ENCODE measurements at places on chromosomes 1 and 21.

DNA sequence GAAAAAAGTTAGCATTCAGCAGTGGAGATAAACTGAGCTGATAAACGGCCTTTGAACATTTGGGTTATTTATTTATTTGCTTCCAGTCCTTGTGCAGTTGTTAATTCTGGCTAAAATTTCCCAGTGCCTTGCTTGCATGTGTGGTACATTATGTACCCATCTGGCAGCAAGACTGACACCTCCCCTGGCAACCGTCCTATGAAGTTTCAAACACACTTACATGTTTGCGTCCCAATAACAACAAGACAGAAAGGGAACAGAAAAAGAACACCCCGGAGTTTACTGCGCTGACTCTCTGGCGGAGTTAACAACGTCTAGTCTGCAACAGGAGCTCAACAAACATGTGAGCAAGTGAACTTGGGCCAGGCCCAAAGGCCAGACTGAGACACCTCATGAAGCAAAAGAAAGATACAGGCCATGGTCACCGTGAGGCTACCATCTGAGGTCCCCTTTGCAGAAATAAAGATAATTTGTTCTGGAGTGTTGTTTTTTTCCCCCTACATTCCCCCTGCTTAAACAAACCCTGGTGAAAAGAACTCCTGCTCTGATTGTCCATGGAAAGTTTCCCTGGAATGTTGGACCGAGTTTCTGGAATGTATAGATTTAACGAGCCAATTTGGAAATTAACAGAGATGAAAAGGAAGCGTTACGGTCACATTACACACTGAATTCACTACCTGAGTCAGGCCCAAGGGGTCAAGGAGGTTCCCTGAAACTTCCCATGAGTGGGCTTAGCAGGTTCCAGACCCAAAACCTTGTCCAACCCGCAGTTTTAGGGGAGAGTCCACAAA lies 33.4 kb downstream of the TRABD2B start:
- DNase-seq = no peak

GRCh38 chr1:167548059-167548932 lies 5.3 kb downstream of the CREG1 start:
- DNase-seq = no peak

GRCh38 chr1:206537141-206537540 lies 29.8 kb downstream of the RASSF5 start:
- DNase-seq = peak; percentile 48

DNA sequence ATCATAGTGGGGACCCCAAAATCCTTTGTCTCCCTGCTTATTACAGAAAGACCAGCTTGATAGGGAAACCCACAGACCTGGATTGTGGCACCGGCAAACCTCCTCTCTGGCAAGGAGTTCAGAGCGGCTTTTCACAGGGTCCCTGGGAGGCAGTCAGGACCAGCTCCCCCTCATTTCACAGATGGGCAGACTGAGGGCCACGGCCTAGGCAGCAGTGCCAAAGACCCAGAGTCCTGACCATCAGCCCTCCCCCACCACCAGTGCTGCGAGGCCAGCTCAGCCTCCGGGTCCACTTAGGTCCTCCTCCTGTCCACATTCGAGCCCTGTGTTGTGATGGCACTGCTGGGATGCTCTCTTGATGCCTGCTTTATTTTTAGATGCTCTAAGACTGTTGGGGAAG lies 57.2 kb downstream of the CAMK2N1 start:
- no peak for DNase-seq

DNA sequence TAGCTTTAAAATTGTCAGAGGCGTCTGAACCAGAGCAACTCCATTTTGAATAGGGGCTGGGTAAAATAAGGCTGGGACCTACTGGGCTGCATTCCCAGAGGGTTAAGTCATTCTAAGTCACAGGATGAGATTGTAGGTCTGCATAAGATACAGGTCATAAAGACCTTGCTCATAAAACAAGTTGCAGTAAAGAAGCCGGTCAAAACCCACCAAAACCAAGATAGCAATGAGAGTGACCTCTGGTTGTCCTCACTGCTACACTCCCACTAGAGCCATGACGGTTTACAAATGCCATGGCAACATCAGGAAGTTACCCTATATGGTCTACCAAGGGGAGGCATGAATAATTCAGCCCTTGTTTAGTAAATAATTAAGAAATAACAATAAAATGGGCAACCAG lies 143.6 kb downstream of the GABPA start:
- DNase-seq = no peak

GRCh38 chr1:59378621-59379370 lies 81.9 kb downstream of the FGGY start:
- DNase-seq = no peak

DNA sequence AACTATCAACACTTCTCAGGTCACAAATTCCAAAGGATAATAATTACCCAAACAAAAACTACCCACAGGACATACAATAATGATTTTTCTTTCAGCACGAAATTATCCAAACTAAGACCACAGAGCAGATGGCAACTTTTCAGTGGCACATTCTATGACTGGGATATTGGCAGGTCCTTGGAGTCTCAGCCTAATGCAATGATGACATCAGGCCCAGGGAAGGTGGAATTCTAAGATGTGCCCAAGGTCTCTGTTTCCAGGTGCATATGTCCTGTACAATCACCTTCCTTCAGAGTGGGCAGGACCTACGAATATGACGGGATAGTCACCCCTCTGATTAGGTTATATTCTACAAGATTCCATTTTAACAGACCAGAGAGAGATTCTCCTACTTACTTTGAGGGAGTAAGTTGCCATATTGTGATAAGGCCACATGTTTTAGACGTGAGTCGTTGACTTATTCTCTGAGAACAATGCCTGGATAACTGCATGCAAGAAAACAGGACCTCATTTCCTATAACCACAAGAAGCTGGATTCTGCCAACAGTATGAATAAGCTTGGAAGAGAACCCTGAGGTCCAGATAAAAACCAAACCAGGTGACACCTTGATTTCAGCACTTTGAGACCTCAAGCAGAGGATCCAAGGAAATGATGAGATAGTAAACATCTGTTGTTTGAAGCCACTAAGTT lies 69.9 kb downstream of the ZC3H11B start:
- peak; percentile 64 for DNase-seq

GRCh38 chr21:32574946-32575925 lies 10.1 kb downstream of the TCP10L start:
- no peak for DNase-seq

- no peak for DNase-seq
Observed at GRCh38 chr1:7633506-7634245, 137.4 kb upstream of the VAMP3 start.

DNA sequence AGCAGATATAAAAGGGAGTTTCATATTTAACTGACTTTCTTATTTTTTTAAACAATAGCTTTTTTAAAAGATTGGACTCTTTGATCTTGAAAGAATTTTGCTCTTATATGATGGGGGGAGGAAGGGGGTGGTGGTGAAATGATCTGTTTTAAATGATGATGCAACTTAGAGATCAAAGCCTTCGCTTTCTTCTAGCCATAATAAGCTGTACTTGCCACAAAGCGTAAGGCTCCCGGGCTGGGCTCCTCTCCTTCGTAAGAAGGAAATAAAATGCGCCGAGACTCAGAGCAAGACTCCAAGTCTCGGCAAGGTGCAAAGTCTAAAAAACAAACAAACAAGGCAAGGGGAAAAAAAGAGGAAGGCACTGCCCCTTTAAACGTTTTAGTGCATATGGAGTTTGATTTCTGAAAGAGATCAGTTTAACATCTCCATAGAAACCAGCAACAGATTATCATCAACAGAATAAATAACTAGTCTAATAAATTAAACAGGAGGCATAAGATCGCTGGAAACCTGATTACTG lies 3.3 kb downstream of the CASZ1 start:
- DNase-seq = no peak

DNA sequence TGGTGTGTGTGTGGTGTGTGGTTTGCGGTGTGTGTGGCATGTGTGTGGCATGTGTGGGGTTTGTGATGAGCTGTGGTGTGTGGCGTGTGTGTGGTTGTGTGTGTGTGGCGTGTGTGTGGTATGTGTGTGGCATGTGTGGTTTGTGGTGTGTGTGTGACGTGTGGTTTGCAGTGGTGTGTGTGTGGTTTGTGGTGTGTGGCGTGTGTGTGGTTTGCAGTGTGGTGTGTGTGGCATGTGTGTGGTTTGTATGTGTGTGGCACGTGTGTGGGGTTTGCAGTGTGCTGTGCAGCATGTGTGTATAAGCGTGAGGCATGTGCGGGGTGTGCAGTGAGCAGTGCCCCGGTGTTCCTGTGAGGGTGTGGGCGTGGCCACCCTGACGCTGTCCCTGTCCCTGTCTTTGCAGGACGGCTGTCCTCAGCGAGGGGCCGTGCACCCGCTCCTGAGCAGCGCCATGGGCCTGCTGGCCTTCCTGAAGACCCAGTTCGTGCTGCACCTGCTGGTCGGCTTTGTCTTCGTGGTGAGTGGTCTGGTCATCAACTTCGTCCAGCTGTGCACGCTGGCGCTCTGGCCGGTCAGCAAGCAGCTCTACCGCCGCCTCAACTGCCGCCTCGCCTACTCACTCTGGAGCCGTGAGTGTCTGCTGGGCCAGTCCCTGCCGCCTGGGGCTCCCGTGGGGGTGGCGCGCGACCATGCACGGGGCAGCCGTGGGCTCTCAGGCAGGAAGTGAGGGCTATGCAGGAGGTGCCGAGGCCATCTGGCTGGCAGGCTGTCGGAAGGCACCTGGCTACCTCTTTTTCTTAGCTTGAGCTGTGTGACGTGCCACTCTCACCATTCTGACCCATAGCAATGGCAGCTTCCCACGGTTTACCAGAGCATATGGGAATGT lies 52.6 kb upstream of the TRAPPC10 start:
- no peak for DNase-seq

GRCh38 chr1:26335774-26336476 lies 18.0 kb downstream of the CRYBG2 start:
- peak; percentile 18 for DNase-seq

DNA sequence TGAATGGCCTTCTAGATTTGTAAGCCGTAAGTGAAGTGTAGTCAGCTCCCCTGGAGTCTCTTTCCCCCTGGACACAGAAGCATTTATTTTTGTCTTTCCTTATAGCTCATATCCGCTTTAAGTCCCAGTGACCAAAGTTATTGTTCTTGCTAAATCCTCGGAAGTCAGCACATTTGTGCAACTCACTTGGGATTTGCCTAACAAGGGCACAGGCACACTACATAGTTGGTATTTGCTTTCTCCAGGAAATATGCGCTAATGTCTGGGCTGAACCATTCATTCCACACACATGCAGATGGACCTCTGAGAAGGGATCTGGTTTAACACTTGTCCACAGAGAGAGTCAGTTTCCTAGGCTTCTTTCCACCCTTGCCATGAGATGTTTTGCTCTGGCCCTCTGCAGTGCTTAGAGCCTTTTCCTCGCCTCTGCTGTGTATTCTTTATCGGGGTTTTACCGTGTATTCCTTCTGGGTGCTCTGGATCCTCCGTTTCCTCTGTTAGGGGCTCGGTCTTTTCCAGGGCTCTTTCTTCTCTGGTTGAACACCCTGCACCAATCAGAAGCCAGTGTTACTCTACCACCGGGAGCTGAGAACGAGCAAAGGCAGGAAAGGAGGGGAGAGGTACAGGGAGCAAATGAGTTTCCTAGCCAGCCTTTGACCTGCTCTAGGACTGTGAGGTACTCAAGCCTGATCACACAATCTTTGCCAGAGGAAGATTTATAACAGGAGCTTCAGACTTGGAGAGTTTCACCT lies 72.4 kb downstream of the ABCA4 start:
- DNase-seq = peak; percentile 98

- DNase-seq = no peak
Observed at GRCh38 chr1:36562181-36562685, 79.5 kb upstream of the CSF3R start.

GRCh38 chr1:10874351-10874750 lies 77.9 kb upstream of the CASZ1 start:
- no peak for DNase-seq

- DNase-seq = peak; percentile 26
Observed at GRCh38 chr1:53620061-53620855, 118.7 kb downstream of the GLIS1 start.

GRCh38 chr1:58209575-58209974 lies 337.0 kb downstream of the OMA1 start:
- no peak for DNase-seq

DNA sequence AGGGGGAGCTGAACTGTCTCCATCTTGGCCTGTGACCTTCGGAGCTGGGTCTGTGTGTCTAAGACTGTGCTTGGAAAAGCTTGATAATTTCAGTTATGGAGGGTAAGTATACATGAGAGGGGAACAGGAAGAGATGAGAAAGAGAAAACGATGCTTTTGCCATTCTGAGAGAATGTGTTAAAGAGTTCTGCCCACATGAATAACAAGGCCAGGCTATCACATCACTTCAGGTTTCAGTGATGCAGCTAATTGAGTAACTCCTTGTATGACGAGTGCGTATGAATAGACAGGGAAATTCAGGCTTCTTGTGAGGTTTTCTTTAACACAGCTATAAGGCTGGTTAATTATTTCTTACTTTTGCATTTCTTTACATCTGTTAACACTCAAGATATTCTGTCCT lies 81.0 kb downstream of the PLPPR5 start:
- no peak for DNase-seq

DNA sequence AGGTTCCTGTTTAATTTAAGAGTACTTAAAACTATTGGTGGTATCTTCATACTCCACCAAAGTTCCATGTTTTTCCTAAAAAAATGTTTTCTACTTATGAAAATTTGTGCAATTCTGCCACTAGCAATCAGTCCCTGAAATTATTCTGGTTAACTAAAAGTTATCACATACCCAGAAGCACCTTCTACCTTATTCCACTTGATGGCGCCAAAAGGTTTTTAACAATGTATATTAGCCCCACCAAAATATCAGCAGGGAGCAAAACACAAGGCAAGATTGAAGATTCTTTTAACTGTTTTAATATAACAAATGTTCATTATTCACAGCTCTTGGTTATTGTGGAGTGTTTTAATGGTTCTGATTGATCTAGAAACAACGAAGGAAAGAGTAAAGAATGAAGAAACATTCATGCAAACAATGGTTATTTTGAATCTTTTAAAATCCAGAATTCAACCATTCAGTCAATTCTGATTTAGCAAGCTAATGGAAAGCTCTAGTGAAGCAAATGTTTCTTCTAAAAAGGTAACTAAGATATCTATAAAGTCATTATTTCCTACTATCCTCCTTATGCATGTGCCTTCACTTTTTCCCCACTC lies 67.2 kb downstream of the TTLL7 start:
- DNase-seq = peak; percentile 53

DNA sequence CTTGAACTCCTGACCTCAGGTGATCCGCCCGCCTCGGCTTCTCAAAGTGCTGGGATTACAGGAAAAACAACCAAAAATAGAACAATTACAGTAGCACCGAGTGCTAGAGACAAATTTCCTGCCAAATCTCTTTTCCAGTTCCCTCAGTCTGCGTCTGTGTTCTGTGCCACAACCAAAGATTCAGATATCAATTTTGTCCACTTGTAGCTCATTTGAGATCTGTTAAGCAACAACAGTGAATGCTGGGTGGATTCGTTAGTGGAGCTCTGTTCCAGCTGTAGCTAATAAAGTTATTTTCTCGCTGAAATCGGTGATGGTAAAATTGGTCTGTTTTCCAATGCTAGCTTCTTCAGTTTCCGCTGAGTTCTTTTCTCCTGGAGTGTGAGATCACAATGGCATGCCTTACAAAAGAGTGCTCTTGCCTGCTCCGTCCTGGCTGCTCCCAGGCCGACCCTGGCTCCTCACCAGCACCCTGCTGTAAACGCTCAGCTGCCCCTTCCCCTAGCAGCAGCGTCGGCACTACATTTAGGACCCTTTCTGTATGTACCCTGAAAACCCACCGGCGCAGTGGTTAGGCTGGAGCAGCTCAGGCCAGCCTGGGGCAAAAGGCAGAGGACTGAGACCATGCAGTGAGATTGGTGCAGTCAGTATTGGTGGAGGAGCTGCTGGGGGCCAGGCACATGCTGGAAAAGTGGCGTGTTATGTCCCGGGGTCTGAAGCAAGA lies 395.4 kb downstream of the KIF26B start:
- no peak for DNase-seq

- DNase-seq = no peak
Observed at GRCh38 chr21:38499296-38499695, 1.0 kb upstream of the ERG start.

All from fibroblast of skin of back (primary cell).